Germinal center (tissue), 1 donor: ENCODE measurements at places on chromosomes 4 and X.

- no peak for DNase-seq
Measured at GRCh38 chr4:172152284-172152683, 339.1 kb downstream of the GALNTL6 start.

DNA sequence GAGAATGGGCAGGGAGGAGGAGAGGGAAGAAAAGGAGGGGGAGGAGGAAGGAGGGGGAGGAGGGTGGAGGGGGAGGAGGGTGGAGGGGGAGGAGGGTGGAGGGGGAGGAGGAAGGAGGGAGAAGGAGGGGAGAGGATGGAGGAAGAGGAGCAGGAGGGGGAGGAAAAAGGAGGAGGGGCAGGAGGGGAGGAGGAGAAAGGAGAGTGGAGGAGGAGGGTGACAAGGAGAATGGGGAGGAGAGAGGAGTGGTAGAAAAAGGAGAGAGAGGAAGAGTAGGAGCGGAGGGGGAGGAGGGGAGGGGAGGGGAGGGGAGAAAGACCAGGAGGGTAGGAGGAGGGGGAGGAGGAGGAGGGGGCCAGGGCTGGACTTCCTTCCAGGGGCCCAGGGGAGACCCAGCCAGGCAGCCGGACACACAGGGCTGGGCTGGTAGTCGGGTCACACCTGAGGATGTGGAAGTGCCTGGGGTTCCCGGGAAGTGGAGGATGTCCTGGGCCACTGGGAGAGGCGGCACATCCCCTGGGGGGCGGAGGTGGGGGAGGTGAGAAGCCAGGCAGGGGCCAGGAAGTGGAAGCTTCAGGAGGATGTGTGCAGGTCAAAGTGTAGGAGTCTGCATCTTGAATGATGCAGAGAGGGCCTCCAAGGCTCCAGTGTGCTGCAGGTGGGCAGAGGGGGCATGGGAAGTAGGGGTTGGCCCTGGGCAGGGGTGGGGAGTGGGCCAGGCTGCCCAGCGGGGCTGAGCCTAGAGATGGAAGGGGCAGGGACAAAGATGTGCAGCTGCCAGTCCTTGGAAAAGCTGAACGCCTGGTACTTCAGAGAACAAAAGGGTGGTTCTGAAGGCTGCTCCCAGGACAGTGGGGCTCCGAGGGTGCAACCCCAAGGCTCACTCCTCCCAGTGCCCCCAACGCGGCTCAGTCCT, 18.8 kb downstream of the IL3RA start:
- DNase-seq = no peak

- no peak for DNase-seq
Measured at GRCh38 chr4:157270108-157270507, 49.6 kb downstream of the GRIA2 start.

GRCh38 chrX:46039526-46039925, 505.7 kb downstream of the ZNF674 start:
- DNase-seq = no peak

DNA sequence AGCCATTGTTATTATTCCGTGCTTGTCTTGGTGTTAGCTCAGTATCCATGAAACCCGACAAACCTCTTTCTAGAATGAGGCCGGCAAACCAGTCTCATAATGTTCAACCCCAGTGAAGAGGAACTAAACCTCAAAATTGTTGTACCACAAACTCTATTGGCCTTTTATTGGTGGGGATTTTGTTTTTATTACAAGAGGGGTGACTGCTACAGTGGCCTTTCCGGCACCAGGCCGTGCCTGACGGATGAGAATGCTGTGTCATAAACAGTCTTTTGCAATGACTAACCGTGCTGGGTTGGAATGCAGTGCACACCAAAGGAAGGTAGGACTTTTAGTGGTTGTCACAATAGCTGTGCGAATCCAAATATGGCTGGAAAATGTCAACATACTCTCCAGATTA, 60.8 kb downstream of the SHROOM2 start:
- no peak for DNase-seq

- no peak for DNase-seq
Measured at GRCh38 chr4:3223956-3224748, 24.8 kb upstream of the MSANTD1 start.

- DNase-seq = no peak
Measured at GRCh38 chr4:40199999-40200874, 3.4 kb downstream of the RHOH start.

DNA sequence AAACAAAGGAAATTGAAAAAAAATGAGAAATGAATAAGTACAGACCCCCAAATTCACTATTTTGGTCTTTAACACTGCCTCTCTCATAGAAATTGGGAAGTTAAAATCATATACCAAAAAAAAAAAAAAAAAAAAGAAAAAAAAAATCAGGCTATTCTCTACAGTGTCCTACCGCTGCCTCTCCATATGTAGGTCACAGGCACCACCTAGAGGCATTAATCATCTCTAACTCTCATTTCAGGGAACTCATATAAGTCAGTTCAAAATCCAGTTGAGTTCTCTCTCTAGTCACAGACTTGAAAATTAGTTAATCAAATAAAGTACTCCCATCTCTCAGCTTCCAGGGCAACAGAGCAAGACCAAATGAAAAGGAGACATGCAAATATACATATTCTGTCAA, 47.9 kb downstream of the COX18 start:
- peak; percentile 18 for DNase-seq

DNA sequence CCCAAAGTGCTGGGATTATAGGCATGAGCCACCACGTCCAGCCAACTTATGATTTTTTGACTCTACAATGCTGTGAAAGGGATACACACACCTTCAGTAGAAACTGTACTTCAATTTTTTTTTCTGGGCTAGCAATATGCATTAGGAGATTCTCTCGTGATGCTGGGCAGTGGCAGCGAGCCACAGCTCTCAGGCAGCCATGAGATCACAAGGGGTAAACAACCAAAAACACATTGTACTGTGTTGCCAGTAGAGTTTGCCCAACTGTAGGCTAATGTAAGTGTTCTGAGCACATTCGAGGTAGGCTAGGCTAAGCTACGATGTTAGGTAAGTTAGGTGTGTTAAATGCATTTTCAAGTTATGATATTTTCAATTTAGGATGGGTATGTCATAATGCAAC, 25.7 kb downstream of the RAB33A start:
- no peak for DNase-seq

DNA sequence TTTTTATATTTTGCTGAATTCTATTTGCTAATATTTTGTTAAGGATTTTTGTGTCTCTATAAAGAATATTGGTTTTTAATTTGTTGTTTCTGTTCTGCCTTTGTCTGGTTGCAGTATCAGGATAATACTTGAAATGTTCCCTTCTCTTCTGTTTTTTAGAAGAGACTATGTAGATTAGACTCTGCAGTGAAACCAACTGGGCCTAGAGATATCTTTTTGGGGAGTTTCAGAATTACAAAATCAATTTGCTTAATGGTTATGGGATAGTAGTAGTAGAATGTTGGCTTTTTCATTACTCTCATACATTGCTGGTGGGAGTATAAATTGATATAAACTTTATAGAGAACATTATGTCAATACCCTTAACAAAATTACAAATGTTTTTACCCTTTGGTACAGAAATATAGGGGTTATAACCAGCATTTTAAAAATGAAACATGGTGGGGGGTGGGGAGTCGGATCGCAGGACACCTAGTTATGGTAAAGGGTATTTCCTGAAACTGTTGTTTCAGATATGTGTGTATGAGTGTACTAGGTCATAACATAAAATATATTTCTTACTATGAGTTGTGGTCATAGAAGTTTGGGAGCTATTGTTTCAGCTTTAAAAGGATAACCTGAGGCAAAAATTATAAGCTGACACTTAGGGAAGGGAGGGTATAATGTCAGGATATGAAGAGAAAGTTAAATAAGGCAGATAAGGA, 29.0 kb downstream of the CLOCK start:
- no peak for DNase-seq

GRCh38 chr4:123619326-123619725, 222.7 kb downstream of the SPRY1 start:
- DNase-seq = no peak

GRCh38 chr4:100555611-100556337, 38.0 kb upstream of the EMCN start:
- DNase-seq = no peak

GRCh38 chr4:169031392-169031791, 21.3 kb upstream of the CBR4 start:
- no peak for DNase-seq

DNA sequence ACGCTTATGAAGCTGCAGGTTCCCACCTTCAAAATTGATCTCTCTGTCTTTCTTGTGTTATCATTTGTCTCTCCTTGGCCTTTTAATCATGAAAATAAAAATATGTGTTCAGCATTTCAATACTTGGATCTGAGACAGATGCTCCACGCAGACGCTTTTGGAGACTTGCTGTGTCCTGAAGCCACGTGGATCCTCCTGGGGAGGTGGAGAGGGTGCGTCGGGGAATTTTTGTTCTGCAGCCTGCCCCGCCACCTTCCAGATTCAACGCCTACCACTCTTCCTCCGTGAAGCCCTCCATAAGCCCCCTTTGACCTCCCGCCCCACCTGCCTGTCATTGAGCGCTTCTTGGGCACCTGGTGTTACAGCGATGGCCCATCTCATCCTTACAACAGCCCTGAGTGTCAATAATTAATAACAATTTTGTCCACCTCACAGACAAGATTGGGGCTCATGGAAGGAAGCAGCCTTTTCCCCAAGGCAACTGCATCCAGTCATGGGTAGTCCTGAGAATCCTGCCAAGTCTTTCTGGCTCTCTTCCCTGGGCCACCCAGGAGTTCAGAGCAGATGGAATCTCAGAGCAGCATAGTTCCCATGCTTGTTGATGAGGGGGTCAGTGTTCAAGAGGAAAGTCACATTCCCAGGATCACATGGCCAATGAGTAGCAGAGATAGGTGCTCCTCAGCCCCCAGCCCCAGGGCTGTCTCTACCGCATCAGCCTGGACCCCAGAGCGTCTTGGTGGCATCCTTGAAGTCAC, 172.6 kb upstream of the PSAPL1 start:
- DNase-seq = no peak

DNA sequence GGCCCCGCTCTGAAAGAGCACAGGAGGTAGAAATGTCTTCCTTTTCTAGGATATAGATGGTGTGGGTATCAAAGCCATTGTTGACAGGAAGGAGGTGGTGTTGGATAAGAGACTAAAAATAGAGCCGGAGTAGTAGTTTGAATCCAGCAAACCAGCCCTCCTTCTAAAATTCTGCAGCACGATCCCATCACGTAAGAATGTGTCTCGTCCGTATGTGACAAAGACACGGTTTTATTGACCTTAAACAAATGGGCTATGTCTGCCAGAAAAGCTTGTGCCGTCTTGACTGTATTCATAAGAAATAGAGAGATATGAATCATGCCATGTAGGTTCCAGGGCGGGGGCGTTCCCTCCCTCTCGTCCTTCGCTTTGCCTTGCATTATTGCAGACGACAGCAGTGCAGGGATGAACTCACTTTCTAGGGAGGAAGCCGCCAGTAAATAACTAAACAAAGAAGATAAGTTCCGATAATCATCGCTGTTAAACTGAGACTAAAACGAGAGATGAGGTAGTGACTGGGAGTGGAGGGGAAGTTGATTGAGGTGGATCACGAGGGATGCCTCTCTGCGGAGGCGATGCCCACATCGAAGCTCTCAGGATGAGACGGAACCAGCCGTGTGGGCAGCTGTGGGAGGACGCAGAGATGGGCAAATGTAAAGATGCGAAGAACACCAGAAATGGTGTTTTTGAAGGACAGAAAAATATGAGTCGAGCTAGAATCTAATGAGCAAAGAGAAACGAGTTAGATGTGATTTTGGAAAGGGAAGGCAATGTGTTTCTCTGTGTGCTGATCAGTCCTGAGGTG, 3.4 kb downstream of the TENM3 start:
- no peak for DNase-seq

DNA sequence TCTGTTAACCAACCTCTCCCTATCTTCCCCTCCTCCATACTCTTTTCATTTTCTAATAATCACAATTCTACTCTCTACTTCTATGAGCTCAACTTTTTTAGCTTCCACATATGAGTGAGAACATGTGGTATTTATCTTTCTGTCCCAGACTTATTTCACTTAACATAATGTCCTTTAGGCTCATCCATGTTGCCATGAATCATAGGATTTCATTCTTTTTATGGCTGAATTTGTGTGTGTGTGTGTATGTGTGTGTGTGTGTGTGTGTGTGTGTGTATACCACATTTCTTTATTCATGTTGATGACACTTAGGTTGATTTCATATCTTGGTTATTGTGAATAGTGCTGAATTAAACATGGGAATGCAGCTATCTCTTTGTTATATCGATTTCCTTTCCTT, 37.4 kb downstream of the RUFY3 start:
- DNase-seq = no peak

- no peak for DNase-seq
Measured at GRCh38 chr4:15034071-15034764, 31.9 kb downstream of the CPEB2 start.

GRCh38 chr4:76585897-76586360, 150.9 kb downstream of the SHROOM3 start:
- DNase-seq = peak; percentile 53

GRCh38 chr4:57243076-57243475, 132.9 kb upstream of the IGFBP7 start:
- no peak for DNase-seq

DNA sequence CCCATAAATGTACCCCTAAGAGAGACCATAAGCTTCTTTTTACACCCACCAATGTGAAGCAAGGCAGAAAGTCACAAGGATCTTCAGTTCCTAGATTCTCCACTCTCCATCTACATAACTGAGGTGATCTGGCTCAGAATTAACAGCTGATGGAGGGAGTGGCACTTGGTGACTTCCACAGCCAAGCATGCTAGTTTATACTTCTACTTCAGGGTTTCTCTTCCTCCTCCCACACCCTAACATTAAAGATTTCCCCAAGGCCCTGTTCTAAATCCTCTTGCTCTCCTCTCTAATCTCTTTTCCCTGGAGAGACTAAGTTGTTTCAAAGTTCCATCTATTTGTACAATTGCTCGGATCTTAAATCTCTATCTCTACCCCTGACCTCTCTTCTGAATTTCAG, 81.1 kb downstream of the MBNL3 start:
- DNase-seq = no peak

DNA sequence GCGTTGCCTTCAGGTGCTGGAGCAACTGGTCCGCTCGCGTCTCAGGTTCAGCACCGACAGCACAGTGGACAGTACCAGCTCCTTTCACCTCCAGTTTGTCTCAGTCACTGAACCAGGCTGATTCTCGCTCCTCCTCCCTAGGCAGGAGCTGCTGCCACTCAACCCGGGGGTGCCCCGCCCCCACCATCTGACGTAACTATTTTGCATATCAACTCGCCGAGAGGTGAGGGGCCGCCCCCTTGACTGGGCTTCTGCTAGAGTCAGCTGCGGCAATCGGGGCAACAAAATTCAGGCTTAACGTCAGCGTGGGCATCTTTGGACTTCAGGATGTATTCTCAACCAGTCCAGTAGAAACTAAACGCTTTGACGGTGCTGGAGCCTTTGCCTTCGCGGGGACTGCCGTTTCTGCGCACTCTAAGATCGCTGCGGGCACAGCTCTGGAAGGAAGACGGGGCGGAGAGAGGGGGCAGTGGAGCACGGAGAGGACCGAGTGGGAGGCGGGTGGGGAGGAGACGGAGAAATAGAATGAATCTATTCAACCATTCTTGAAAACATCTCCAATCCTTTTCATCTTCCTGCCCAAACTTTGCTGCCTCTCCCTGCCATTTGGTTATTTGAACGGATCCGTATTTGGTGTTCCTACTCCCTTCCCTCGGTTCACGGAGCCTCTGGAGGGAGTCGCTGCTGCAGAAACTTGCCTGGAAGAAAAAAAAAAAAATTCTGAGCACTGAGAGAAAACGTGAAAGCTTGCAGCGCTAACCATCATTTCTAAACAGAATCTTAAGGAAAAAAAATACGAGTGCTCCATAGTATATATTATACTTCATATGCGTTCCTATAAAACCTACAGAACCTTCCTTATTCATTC, at the start of gene FSTL5:
FSTL5 (minus strand) TSS at position 109 of the 868 bp plus-strand sequence. CDS start 52,604 bp downstream, outside the sequence.
- DNase-seq = peak; percentile 2
